Cardiac atrium fibroblast (primary cell): ENCODE measurements at places on chromosomes 4 and X. TPM values are rescaled to one million over a fixed set of nuclear protein-coding genes. Genes with fewer than 3 reads are reported as not detected.

The TRIM61 gene
- 2.6 and 2.7 TPM in 2 replicates for total RNA-seq

The BMP2K gene
- total RNA-seq = 15.7 and 24.3 TPM in 2 replicates

The CWH43 gene
- total RNA-seq = not detected in 2 replicates

The TMPRSS11E gene
- total RNA-seq = not detected in 2 replicates

The TKTL2 gene
- not detected in 2 replicates for total RNA-seq

The ARHGAP4 gene
- total RNA-seq = 1.4 TPM in 1 of 2 replicates, not detected in the other

The JCHAIN gene
- total RNA-seq = not detected in 2 replicates

The CPXCR1 gene
- not detected in 2 replicates for total RNA-seq

The CDKL2 gene
- 0.18 TPM in 1 of 2 replicates, not detected in the other for total RNA-seq

The CENPI gene
- 1.3 and 4.1 TPM in 2 replicates for total RNA-seq

The RASL11B gene
- total RNA-seq = 0.36 TPM in 1 of 2 replicates, not detected in the other

The RTL3 gene
- total RNA-seq = 0.49 TPM in 1 of 2 replicates, not detected in the other

The SPANXC gene
- total RNA-seq = not detected in 2 replicates

The LINC00632 gene
- 44.0 and 50.2 TPM in 2 replicates for total RNA-seq

The HSD17B13 gene
- not detected in 2 replicates for total RNA-seq

The NALF2 gene
- 0.16 TPM in 1 of 2 replicates, not detected in the other for total RNA-seq

The GPM6B gene
- total RNA-seq = 15.3 and 38.2 TPM in 2 replicates

The POF1B gene
- not detected in 2 replicates for total RNA-seq

The TCEAL1 gene
- 47.7 and 54.4 TPM in 2 replicates for total RNA-seq

The INTS6L gene
- 3.7 and 4.3 TPM in 2 replicates for total RNA-seq

The ATOH1 gene
- not detected in 2 replicates for total RNA-seq

The C1QTNF7 gene
- total RNA-seq = 0.16 TPM in 1 of 2 replicates, not detected in the other

The GPC3 gene
- total RNA-seq = 1.8 and 2.7 TPM in 2 replicates

The SCML1 gene
- 7.0 and 7.8 TPM in 2 replicates for total RNA-seq

The DMRTC1 gene
- not detected in 2 replicates for total RNA-seq

The PDLIM3 gene
- total RNA-seq = 121 and 137 TPM in 2 replicates

The CBR4 gene
- 5.6 and 13.1 TPM in 2 replicates for total RNA-seq

The HS3ST1 gene
- total RNA-seq = 1.5 and 1.8 TPM in 2 replicates

The SPACA5 gene
- total RNA-seq = not detected in 2 replicates

The FAM47E gene
- total RNA-seq = not detected in 2 replicates

The GPR50 gene
- total RNA-seq = not detected in 2 replicates

The GPR143 gene
- not detected in 2 replicates for total RNA-seq

The HTN1 gene
- total RNA-seq = not detected in 2 replicates
